ENCODE measurements at places on chromosomes 2 and 18. TPM values are rescaled to one million over a fixed set of nuclear protein-coding genes. Genes with fewer than 3 reads are reported as not detected.

- no peak overlapping the region for H3K4me3 ChIP-seq
- no peaks in the 10 kb centered on the region for H3K27me3 ChIP-seq
- peaks cover 1% of the 10 kb centered on the region for H3K4me1 ChIP-seq
- H3K27ac ChIP-seq = no peak overlapping the region
Observed at GRCh38 chr2:20623741-20624155, 27.1 kb downstream of the HS1BP3 start.

DNA sequence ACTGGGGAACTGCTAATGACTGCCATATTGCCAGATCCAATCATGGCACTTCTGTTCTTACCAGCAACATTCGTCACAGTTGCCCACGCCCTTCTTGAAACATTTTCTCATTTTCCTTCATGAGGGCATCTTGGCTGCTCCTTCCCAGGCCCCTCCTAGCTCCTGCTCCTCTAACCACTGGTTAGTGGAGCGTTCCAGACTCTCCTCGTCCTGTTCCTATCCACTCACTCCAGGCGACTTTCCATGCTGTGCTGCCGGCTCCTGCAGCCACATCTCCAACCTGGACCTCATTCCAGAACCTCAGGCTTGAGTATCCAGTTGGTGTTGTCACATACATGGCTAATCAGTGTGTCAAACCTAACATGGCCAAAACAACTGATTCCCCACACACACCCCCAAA is 1.3 kb upstream of the ADI1 start:
- H3K36me3 ChIP-seq = 0 out of 2 replicates have a peak, but pooled peaks cover 10% of the 10 kb centered on the region
- no peaks in the 10 kb centered on the region for H3K27me3 ChIP-seq
- DNase-seq = no peak
- H3K4me1 ChIP-seq = peaks cover 19% of the 10 kb centered on the region
- H3K27ac ChIP-seq = no peak overlapping the region

DNA sequence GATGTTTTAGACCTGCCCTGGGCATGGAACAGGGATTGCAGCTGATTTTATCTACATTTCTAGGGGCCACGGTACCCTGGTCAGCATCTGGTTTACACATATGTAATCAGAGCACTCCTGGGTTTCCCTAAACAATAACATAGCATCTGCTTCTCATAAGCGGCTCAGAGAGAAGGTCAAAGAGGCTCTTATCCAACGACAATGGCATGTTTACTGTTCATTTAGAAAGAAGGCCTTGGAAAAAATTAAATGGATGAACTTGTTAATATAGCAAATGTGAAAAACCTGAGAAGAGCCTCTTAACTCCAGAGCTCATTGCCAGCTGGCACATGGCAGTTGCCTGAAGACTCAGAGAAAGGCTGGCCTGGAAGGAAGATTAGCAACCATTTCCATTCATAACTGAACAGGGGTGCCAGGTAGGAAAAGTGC is 202.8 kb upstream of the THUMPD2 start:
- H3K27me3 ChIP-seq = no peaks in the 10 kb centered on the region
- H3K4me3 ChIP-seq = no peak overlapping the region
- DNase-seq = peak; percentile 24
- no peaks in the 10 kb centered on the region for H3K4me1 ChIP-seq
- no peaks in the 10 kb centered on the region for H3K36me3 ChIP-seq

GRCh38 chr18:13318731-13319501 is 100.4 kb downstream of the LDLRAD4 start:
- no peaks in the 10 kb centered on the region for H3K36me3 ChIP-seq
- H3K27ac ChIP-seq = no peak overlapping the region
- no peaks in the 10 kb centered on the region for H3K4me1 ChIP-seq
- H3K27me3 ChIP-seq = no peaks in the 10 kb centered on the region
- H3K4me3 ChIP-seq = no peak overlapping the region

GRCh38 chr2:233247744-233248143 is 3.7 kb upstream of the ATG16L1 start:
- DNase-seq = peak; percentile 69
- H3K4me1 ChIP-seq = peaks cover 6% of the 10 kb centered on the region
- no peak overlapping the region for H3K27ac ChIP-seq

DNA sequence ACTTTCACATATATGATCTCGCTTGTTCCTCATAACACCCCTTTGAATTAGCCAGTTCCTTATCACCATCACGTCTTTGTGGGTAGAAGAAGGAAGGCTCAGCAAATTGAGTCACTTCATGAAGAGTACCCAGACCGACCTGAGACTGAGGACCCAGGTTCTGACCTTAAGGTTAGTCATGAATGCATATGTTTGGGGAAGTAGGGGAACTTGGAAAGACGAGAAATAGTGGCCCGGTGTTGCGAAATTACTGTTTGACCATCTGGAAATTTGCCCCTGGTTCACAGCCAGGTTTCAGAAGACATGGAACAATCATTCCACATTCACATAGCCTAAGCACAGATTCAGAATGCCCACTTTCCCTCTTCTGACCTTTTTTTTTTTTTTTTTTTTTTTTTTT is 59.8 kb downstream of the MEIS1 start:
- H3K4me1 ChIP-seq = peaks cover 44% of the 10 kb centered on the region
- DNase-seq = peak; percentile 76
- no peaks in the 10 kb centered on the region for H3K27me3 ChIP-seq
- H3K36me3 ChIP-seq = peaks cover under 1% of the 10 kb centered on the region
- peak overlapping the region; percentile 80 for H3K27ac ChIP-seq

DNA sequence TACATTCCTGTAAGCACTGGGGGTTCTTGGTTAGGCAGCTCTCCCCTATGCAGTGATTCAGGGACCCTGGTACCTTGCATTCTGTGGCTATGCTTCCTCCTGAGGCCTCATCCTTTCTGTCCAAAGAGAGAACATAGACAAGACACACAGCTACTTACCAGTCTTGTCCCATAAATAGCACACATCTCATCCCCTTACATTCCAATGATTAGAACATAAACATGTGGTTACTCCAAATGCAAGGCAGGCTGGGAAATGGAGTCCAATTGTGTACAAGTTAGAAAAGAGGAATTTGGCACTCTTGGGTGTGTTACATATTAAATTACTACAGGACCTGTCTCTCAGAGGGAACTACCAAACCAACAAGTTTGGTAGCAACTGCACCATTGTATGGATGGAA is 171.3 kb downstream of the ARHGAP15 start:
- H3K36me3 ChIP-seq = no peaks in the 10 kb centered on the region
- H3K4me1 ChIP-seq = no peaks in the 10 kb centered on the region
- no peak overlapping the region for H3K27ac ChIP-seq
- no peak for DNase-seq
- H3K4me3 ChIP-seq = no peak overlapping the region

DNA sequence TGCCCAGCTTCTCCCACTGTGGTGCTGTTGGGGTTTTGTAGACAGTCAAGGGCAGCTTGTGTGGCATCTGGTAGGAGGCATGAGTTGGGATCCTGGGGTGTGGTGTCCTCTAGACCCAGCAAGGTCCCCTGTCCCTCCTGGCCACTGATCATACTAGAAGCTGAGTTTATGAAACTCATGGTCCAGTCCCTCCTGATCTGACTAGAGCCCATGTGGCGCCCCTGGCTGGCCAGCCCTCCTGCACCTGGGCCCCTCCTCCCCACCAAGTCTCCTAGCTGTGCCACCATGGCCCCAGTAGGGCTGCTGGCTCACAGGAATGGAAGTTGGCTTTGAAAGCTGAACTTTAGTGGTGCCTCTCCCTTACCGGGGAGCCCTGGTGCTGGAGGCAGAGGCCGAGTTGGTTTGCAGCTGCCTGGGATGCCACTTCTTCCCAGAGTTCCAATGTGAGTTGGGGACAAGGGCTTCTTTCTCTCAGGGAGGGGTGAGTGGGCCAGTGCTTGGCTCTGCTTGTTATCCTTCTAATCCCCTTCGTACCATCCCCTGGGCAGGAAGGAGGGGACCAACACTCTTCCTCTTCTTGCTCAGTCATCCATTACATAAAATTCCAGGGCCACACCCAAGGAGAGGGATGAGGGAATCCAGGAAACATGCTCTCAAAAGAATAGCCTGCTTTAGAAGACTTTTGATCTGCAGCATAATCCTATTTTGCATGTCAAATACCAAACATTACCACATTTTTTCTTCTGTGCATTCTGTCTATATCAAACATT is 37.5 kb upstream of the HAAO start:
- H3K27me3 ChIP-seq = no peaks in the 10 kb centered on the region
- no peak overlapping the region for H3K27ac ChIP-seq
- no peak overlapping the region for H3K4me3 ChIP-seq
- peak; percentile 32 for DNase-seq

- H3K27me3 ChIP-seq = peaks cover 8% of the 10 kb centered on the region
- H3K4me3 ChIP-seq = no peak overlapping the region
- H3K27ac ChIP-seq = no peak overlapping the region
Observed at GRCh38 chr18:79847606-79848293, 50.0 kb downstream of the KCNG2 start.

GRCh38 chr2:233434666-233435330 is 80.5 kb downstream of the DGKD start:
- H3K36me3 ChIP-seq = no peaks in the 10 kb centered on the region
- no peak for DNase-seq
- H3K4me1 ChIP-seq = peaks cover 10% of the 10 kb centered on the region
- H3K27me3 ChIP-seq = no peaks in the 10 kb centered on the region
- H3K4me3 ChIP-seq = no peak overlapping the region

- H3K27me3 ChIP-seq = no peaks in the 10 kb centered on the region
- H3K36me3 ChIP-seq = no peaks in the 10 kb centered on the region
- H3K27ac ChIP-seq = no peak overlapping the region
- H3K4me3 ChIP-seq = no peak overlapping the region
- no peak for DNase-seq
Observed at GRCh38 chr2:18401471-18401870, 159.0 kb downstream of the RDH14 start.

DNA sequence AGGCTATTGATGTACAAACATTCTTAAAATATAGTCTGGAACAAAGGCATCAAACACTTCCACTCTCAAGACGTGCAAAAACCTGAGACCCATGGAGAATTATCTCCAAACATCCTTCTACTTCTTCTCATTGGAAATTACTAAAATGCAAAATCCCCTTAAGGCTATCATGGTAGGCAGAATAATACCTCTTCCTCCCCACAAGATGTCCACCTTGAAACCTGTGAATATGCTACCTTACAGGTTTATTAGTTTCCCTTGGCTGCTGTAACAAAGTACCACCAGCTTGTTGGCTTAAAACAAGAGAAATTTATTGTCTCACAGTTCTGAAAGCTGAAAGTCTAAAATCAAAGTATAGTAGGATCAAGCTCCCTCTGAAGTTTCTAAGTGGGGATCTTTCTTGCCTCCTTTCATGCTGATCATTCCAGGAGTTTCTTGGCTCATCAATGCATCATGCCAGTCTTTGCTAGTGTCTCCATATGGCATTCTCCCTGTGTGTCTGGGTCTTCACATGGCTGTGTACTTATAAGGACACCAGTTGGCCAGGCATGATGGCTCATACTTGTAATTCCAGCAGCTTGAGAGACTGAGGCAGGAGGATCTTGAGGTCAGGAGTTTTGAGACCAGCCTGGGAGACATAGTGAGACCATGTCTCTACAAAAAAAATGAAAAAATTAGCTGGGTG is 163.7 kb upstream of the NCK2 start:
- no peak for DNase-seq
- H3K27ac ChIP-seq = no peak overlapping the region
- H3K4me3 ChIP-seq = no peak overlapping the region
- H3K4me1 ChIP-seq = no peaks in the 10 kb centered on the region

DNA sequence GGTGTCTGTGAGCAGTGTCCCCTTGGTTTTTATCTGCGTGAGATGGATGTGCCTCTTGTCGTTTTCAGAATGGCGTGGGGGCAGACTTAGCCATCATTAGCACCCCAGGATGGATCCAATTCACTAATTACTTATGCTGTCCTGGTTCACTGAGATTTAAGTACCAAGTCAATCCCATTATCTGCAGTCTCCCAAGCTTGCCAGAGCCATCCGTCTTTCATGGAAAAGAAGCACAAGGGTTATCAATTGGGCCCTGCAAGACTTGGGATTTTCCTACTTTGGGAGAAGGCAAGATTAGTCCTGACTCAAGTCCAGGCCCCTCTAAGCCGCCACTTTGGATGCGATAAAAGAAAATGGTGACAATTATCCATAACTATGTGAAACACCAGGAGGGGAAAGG is 404.0 kb downstream of the TMEM182 start:
- no peak overlapping the region for H3K4me3 ChIP-seq
- H3K27ac ChIP-seq = no peak overlapping the region
- H3K27me3 ChIP-seq = no peaks in the 10 kb centered on the region
- no peaks in the 10 kb centered on the region for H3K36me3 ChIP-seq
- no peak for DNase-seq

DNA sequence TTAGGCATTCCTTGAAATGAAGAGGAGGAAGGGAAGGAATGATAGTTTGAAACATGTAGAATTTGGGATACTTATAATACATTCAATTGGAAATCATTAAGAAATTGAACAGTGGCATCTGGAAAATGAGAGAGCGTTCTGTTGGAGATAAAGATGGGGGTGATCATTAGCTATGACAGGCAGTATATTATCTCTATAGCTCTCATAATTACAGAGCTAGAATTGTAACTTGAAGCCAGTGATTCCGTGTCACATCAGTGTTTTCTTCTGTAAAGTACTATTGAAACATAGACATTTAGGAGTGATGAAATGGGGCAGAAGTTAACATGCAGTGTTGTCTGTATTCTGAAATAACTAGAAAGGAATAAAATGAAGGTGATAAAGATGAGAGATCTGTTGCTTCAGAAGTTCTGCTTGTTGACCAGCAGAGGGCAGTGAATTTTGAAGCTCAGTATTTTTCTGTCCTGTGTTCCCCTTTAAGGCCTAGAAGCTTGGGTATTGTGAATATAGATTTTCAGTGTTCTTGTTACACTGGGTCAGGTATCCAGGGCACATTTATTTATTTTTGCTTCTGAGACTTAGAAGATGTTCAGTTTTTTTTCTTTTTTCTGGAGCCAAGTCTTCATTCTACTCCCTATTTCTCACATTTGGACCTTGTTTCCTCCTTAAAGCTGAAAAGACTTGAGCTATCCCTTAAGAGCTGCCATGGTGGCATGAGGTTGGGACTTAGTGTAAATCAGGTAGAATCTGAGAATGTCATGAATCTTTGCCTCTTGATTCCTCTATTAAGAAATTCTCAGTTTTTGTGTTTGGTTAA is 157.4 kb downstream of the TAF4B start:
- H3K27me3 ChIP-seq = no peaks in the 10 kb centered on the region
- no peak overlapping the region for H3K27ac ChIP-seq
- no peak overlapping the region for H3K4me3 ChIP-seq
- H3K36me3 ChIP-seq = no peaks in the 10 kb centered on the region
- DNase-seq = peak; percentile 68

DNA sequence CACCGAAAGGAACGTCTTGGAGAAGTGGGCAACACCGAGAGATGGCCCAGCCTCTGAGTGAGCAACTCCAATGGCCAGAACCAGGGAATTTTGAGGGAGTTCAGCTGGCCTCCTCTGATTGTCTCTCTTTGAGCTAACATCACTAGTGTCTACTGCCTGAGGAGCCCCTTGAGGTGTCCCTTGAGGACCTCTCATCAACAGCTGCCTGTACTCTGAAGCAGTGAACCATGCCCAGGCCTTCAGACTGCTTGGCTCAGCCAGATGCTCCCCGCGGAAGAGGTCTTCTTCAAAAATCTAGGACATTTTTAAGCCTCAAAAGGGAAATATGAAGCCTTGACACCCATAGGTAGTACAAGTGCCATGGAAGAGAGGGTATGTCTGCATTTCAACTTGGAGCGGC is 430.4 kb downstream of the TXNL1 start:
- H3K27me3 ChIP-seq = no peaks in the 10 kb centered on the region
- H3K4me1 ChIP-seq = no peaks in the 10 kb centered on the region
- no peaks in the 10 kb centered on the region for H3K36me3 ChIP-seq
- DNase-seq = no peak
- H3K4me3 ChIP-seq = no peak overlapping the region
- no peak overlapping the region for H3K27ac ChIP-seq

Gene ADRA2B
- not detected for total RNA-seq

Gene G6PC2
- total RNA-seq = not detected

Gene AMER3
- total RNA-seq = not detected

Gene MRO
- total RNA-seq = not detected

Gene ANKRD62
- not detected for total RNA-seq

Gene DSEL
- 132 TPM for total RNA-seq

Gene DLGAP1
- total RNA-seq = 0.22 TPM

Gene RUFY4
- not detected for total RNA-seq

Gene ITPRIPL1
- total RNA-seq = 0.25 TPM

Gene ZNF521
- total RNA-seq = 12.1 TPM

Gene MAL
- not detected for total RNA-seq
